Activated T-cell treated with anti-CD3 and anti-CD28 coated beads, Interleukin-2, amount 50 U/mL, for 72 hours (primary cell): ENCODE measurements at places on chromosomes 6 and 20. TPM values are rescaled to one million over a fixed set of nuclear protein-coding genes. Genes with fewer than 3 reads are reported as not detected.

SIGLEC1 gene
- total RNA-seq: not detected

GRCh38 chr20:63756648-63756991 is 17.0 kb downstream of the SLC2A4RG start:
- no peak for DNase-seq

GRCh38 chr20:62943396-62943795 is 5.4 kb downstream of the GID8 start:
- no peak for DNase-seq

- no peak for DNase-seq
Observed at GRCh38 chr6:30202366-30202765, 10.8 kb downstream of the TRIM26 start.
